ENCODE measurements at places on chromosomes 2 and 18.
A peak's percentile ranks its signal among the peaks of the same experiment; 100 is the strongest.

GRCh38 chr2:58571181-58571852, 330.2 kb upstream of the FANCL start:
- DNase-seq = peak; percentile 67

- DNase-seq = no peak
These were observed 74.1 kb upstream of the DSEL start for GRCh38 chr18:67590571-67591141.

DNA sequence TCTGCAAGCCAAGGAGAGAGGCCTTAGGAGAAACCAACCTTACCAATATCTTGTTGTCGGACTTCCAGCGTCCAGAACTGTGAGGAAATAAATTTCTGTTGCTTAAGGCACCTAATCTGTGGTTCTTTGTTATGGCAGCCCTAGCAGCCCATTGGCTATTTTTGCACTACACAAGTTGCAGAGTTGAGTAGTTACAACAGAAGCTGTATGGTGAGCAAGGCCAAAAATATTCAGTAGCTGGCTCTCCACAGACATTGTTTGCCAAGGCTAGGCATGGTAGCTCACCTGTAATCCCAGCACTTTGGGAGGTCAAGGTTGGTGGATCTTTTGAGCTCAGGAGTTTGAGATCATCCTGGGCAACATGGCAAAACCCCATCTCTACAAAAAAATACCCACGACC, 27.1 kb upstream of the SCYGR1 start:
- DNase-seq = no peak

GRCh38 chr18:76564117-76564516, 69.1 kb upstream of the ZNF516 start:
- DNase-seq = no peak

- DNase-seq = no peak
These were observed 201.9 kb upstream of the TRIB2 start for GRCh38 chr2:12514631-12515437.

- no peak for DNase-seq
These were observed 14.9 kb upstream of the MBP start for GRCh38 chr18:77147418-77147852.

- DNase-seq = peak; percentile 57
These were observed 7.8 kb downstream of the CCDC85A start for GRCh38 chr2:56191617-56192016.

DNA sequence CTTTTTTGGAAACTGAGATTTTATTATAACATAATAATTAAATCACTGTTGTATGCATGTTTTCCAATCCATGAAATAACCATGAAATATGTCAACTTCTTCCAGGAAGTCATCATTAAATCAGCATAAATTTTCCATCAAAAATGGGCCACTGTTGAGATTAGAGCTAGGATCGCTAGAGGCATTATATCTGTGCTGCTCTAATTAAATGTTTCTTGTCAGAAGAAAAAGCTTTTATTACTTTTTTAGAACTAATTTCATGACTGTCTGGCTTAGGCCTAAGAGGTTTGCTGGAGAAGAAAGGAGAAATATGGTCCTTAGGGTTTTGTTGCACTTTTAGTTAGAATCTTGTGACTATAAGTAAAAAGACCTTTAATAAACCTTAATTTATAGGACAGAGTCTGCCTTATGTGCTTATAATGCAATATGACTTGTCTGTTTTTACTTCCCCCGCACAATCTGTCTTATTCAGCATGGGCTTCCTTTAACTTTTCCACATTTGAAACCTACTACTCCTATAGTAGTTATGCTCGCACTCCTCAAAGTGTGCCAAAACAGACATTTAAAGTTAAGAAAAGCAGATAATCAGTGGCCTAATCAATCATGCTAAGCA, 363.4 kb upstream of the GCFC2 start:
- no peak for DNase-seq

- no peak for DNase-seq
These were observed 14.2 kb downstream of the SCN9A start for GRCh38 chr2:166361351-166362153.

- no peak for DNase-seq
These were observed 31.4 kb downstream of the SEMA4F start for GRCh38 chr2:74685408-74685807.

DNA sequence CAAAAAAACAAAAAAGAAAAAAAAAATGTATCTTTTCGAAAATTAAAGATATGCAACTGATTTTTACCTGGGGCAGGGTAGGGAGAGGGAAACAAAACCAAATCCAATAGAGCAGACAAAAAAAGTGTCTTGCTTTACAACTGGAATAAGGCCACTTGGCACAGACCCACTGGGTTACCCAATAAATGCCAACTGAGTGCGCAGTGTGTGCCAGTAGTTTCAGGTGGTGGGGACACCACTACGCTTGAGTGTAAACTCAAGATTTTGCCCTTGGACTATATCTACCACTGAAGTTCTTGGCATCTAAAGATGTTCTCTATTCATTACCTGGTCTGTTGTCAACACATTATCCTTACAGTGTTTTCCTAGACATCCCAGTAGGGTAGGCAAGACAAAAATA, 16.3 kb downstream of the VPS4B start:
- no peak for DNase-seq

- no peak for DNase-seq
These were observed 68.8 kb downstream of the SLC66A2 start for GRCh38 chr18:79882522-79883241.

DNA sequence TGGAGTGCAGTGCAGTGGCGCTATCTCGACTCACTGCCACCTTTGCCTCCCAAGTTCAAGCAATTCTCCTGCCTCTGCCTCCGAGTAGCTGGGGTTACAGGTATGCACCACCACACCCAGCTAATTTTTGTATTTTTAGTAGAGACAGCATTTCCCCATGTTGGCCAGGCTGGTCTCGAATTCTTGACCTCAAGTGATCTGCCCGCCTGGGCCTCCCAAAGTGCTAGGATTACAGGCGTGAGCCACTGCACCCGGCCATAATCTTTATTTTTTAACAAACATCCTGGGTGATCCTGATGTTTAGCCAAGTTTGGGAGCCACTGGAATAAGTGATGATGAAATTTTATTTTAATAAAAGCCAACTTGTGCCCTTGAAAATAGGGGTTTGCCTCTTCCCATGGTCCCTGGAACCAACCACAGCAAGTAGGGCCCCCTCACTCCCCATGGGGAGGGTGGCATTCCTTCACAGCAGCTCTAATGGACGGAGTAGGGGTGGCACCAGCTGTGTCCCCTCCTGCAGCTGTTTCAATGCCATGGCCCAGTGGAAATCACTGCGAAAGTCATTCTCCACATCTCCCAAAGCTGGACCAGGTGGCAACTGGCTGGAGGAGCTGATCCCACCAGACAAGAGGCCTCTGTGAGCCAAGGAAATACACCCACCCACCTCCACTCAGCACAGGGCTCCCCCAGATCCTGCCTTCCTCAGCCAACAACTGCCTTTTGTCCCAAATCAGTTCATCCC, 194.8 kb downstream of the ZFP36L2 start:
- DNase-seq = no peak

- no peak for DNase-seq
These were observed 294.7 kb downstream of the MEIS1 start for GRCh38 chr2:66729416-66730330.

DNA sequence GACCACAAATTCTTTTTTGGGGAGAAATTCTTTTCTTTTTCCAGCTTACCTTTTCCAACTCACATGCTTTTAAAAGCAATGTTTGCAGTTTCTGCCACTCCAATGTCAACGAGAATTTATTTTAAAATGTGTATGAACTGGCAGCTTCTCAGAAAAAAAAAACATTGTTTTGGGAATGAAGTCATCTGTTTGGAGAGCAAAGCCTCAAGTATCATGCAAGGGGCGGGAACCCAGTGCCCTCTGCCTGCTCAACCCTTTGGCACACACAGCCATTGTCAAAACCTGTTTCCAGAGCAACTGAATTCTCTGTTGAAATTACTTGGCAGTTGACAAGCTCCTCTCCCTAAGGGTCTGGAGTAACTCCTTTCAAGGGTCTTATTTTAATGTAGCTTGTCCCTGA, 128.5 kb downstream of the QPCT start:
- DNase-seq = no peak

GRCh38 chr2:34093790-34094189, 494.7 kb upstream of the FAM98A start:
- DNase-seq = no peak

DNA sequence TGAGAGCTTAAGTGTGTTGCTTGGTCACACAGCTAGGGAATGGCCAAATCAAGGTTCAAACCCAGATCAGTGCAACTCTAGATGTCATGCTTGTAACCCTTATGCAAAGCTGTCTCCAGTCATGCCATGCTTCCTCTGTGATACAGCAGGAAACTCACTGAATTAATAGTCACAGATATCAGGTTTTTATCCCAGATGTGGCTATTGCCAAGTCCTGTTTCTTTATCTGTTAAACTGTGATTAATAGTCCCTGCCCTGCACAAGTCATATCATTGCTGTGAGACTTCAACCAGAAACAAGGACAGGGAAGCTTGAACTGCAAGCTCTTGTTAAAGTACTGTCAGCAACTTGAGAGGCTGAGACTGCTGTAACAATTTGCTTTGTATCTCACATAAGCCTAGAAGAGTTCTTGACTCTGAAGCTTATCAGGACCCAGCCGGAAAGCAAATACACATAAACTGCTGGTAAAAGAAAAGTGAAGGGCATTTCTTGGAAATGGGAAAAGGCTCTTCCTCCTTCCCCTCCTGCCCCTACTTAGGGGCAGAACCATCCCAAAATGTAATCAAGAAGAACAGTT, 609.0 kb downstream of the DCC start:
- no peak for DNase-seq

DNA sequence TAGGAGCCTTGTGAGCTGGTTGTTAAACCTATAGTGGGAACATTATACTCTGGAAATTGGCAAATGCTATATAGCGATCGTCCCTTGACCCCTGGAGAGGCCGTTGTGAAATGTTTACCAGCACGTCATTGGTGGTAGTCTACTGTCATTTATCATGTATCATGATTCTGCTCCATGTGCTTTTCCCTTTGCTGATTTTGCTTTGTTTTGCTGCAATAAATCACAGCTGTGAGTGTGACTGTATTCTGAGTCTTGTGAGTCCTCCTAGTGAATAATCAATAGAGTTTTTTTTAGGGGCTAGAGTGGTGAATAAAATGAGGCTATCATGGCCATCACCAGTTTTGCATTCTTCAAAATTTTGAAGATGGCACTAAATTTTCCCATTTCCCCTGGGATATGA, 189.1 kb downstream of the HRH4 start:
- no peak for DNase-seq

GRCh38 chr2:69977186-69977585, 15.8 kb upstream of the ASPRV1 start:
- no peak for DNase-seq

GRCh38 chr2:150467621-150467963, 19.9 kb downstream of the RND3 start:
- no peak for DNase-seq

DNA sequence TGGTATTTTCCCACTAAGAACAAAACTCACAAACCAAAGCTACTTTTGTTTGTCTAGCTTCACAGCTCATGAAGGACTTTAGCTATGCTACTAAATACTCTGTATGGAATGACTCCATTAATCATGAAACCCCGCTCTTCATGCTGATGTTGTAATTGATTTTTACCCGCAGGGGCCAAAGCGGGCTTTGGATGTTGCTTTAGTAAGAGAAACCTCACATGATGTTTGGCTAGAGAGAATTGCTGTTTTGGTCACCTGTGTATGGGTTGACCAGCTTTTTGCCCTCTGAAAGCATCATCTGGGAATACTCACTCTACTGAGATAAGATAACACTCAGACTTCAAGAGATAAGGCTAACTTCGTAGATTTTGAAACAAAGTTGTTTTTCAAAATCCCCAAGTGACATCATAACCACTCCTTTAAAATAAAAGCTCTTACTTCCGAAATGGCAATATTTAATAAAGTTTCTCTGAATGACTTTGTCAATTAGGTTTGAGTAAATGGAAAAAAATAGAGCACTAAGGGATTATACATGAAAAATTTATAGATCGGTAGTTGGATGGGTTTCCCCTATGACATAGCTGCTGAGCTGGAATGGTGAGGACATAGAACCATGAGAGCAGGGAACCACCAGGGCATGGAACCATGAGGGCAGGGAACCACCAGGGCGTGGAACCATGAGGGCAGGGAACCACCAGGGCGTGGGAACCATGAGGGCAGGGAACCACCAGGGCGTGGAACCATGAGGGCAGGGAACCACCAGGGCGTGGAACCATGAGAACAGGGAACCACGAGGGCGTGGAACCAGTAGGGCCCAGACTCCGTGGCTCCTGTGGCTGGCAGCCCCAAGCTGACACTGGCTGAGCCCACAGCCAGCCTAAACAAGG, 31.9 kb downstream of the ACKR3 start:
- no peak for DNase-seq

DNA sequence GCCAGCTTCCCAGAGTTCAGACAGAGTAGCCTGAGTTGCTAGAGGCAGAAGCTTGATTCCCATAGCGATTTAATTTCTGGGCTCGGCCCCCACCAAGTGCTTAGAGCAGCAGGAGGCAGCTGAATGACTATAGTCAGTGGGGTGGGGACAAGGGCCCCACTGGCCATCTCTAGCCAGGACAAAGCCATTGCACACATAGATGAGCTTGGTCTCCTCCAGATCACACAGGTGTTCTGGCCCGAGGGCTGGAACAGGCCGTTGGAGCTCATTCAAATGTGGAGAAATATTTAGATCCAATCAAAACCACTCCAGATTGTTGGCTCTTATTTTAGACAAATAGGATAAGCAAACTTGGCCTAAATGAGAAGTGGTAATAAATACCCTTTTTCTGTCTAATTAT, 287.3 kb upstream of the NCKAP5 start:
- no peak for DNase-seq

- no peak for DNase-seq
These were observed 124.0 kb downstream of the NRP2 start for GRCh38 chr2:205806143-205806905.

DNA sequence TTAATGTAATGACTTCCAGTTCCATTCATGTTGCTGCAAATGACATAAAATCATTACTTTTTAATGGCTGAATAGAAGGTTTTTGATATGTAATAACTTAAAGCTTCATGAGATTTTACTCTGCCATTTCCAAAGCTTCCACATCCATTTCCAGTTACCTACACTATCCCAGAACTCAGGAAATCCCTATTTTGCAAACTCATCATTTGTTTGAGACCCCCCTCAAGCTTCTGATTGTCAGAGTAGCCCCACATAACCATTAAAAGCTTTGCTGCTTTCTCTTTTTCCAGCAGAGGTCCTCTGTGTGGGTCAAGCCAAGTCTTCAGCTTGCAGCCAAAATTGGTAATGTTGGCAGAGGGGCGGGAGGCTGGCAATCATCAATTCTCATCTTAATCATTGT, 50.6 kb upstream of the IL1R1 start:
- DNase-seq = no peak

Measured in HEK293T (cell line).